ENCODE measurements at places on chromosomes 13 and 19. TPM values are rescaled to one million over a fixed set of nuclear protein-coding genes. Genes with fewer than 3 reads are reported as not detected.

- DNase-seq, result no peak
- H3K4me3 ChIP-seq, result no peak overlapping the region
- peaks cover 51% of the 10 kb centered on the region for H3K4me1 ChIP-seq
These were observed 40.4 kb downstream of the MLLT1 start for GRCh38 chr19:6239401-6239844.

- H3K27me3 ChIP-seq, result no peaks in the 10 kb centered on the region
- no peaks in the 10 kb centered on the region for H3K4me1 ChIP-seq
- no peak for DNase-seq
- H3K4me3 ChIP-seq, result no peak overlapping the region
- no peak overlapping the region for H3K27ac ChIP-seq
- H3K36me3 ChIP-seq, result no peaks in the 10 kb centered on the region
These were observed 1341.2 kb upstream of the SPRY2 start for GRCh38 chr13:81682081-81682630.

DNA sequence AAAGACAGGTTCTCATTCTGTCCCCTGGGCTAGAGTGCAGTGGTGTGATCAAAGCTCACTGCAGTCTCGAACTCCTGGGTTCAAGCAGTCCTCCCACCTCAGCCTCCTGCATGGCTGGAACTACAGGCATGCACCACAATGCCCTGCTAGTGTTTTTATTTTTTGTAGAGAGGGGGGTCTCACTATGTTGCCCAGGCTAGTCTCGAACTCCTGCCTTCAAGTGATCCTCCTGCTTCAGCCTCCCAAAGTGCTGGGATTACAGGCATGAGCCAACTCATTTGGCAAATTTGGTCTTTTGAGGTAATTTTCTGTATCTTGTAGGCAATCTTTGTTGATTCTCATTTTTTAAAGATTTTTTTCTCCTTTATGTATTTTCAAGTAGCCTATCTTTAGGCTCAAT is 205.7 kb downstream of the ZIC5 start:
- no peaks in the 10 kb centered on the region for H3K27me3 ChIP-seq
- H3K4me1 ChIP-seq, result no peaks in the 10 kb centered on the region
- H3K27ac ChIP-seq, result no peak overlapping the region
- H3K36me3 ChIP-seq, result no peaks in the 10 kb centered on the region
- no peak overlapping the region for H3K4me3 ChIP-seq

GRCh38 chr13:114082849-114083645 is 49.4 kb downstream of the RASA3 start:
- H3K4me3 ChIP-seq, result no peak overlapping the region
- no peaks in the 10 kb centered on the region for H3K36me3 ChIP-seq
- DNase-seq, result no peak
- H3K27ac ChIP-seq, result no peak overlapping the region

- H3K4me3 ChIP-seq, result no peak overlapping the region
- H3K27ac ChIP-seq, result no peak overlapping the region
- no peaks in the 10 kb centered on the region for H3K36me3 ChIP-seq
- no peaks in the 10 kb centered on the region for H3K27me3 ChIP-seq
- H3K4me1 ChIP-seq, result peaks cover 22% of the 10 kb centered on the region
These were observed 6.6 kb upstream of the EML2 start for GRCh38 chr19:45645631-45646344.

DNA sequence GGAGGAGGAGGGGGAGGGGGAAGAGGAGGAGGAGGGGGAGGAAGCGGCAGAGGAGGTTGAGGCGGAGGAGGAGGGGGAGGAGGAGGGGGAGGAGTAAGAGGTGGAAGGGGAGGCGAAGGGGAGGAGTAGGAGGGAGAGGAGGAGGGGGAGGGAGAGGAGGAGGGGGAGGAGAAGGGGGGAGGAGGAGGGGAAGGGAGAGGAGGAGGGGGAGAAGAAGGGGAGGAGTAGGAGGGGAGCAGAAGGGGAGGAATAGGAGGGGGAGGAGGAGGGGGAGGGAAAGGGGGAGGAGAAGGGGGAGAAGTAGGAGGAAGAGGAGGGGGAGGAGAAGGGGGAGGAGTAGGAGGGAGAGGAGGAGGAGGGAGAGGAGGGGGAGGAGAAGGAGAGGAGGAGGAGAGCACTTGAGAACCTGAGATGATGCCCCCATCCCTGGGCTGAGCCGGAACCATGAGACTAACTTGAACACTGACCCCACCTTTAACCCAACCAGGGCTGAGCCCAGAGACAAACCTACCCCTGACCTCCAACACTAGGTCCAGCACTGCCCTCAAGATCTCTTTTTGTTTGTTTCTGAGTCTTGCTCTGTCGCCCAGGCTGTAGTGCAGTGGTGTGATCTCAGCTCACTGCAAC is 12.6 kb downstream of the ABCA7 start:
- no peak overlapping the region for H3K27ac ChIP-seq
- no peaks in the 10 kb centered on the region for H3K27me3 ChIP-seq
- H3K36me3 ChIP-seq, result no peaks in the 10 kb centered on the region
- no peak overlapping the region for H3K4me3 ChIP-seq
- H3K4me1 ChIP-seq, result no peaks in the 10 kb centered on the region
- no peak for DNase-seq

GRCh38 chr13:43205416-43205815 is 182.0 kb downstream of the DNAJC15 start:
- H3K4me1 ChIP-seq, result no peaks in the 10 kb centered on the region
- H3K27me3 ChIP-seq, result no peaks in the 10 kb centered on the region
- no peaks in the 10 kb centered on the region for H3K36me3 ChIP-seq

- H3K4me3 ChIP-seq, result no peak overlapping the region
- H3K36me3 ChIP-seq, result no peaks in the 10 kb centered on the region
- no peak overlapping the region for H3K27ac ChIP-seq
- H3K27me3 ChIP-seq, result no peaks in the 10 kb centered on the region
- DNase-seq, result no peak
These were observed 53.7 kb downstream of the LACC1 start for GRCh38 chr13:43933378-43933777.

DNA sequence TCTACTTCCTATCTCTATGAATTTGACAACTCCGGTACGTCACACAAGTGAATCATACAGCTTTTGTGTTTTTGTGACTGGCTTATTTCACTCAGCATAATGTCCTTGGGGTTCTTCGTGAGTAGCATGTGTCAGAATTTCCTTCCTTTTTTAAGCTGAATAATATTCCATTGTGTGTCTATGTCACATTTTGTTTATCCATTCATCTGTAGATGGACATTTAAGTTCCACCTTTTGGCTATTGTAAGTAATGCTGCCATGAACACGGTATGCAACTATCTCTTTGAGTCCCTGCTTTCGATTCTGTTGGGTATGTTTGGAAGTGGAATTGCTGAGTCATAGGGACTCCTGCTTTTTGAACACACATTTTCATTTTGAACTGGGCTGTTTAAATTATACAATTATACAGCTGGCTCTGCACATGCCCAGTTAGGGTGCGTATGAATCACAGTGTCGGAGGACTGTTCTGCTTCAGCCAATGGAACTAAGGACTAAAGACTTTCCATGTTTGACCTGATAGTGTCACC is 43.0 kb upstream of the C13orf42 start:
- no peak overlapping the region for H3K27ac ChIP-seq
- peak; percentile 73 for DNase-seq
- H3K27me3 ChIP-seq, result no peaks in the 10 kb centered on the region
- H3K4me3 ChIP-seq, result peak overlapping the region; percentile 5
- no peaks in the 10 kb centered on the region for H3K4me1 ChIP-seq

DNA sequence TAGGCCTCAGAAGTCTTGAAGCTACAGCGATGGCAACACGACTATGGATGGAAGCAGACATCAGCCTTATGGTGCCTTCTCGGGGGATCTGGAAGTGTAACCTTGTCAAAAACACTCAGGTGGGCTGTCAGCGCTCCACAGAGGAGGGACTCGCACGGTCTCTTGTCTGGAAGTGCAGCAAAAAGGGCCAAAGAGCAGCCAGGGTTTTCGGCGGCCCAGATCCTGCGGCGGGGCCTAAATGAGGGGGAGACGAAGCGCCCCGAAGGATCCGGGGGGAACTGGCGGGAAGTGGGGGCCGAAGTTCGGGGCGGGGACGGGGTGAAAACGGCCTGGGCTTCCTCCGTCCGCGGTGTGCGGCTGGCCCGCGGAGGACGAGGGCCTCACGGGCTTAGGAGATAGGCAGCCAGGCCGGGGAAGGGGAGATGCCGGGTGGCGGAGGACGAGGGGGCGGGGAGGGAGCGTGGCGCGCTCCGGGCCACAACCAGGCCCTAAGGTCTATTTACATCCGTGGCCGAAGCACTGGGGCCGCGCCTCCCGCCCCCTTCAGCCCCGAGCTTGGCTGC is 637 bp downstream of the RANBP3 start:
- no peaks in the 10 kb centered on the region for H3K27me3 ChIP-seq
- DNase-seq, result no peak
- no peaks in the 10 kb centered on the region for H3K36me3 ChIP-seq
- H3K4me1 ChIP-seq, result peaks cover 10% of the 10 kb centered on the region
- H3K4me3 ChIP-seq, result peak overlapping the region; percentile 49

GRCh38 chr19:2253106-2254063 is 2.8 kb downstream of the JSRP1 start:
- H3K27ac ChIP-seq, result no peak overlapping the region
- H3K4me1 ChIP-seq, result no peaks in the 10 kb centered on the region
- H3K4me3 ChIP-seq, result no peak overlapping the region
- no peaks in the 10 kb centered on the region for H3K36me3 ChIP-seq

DNA sequence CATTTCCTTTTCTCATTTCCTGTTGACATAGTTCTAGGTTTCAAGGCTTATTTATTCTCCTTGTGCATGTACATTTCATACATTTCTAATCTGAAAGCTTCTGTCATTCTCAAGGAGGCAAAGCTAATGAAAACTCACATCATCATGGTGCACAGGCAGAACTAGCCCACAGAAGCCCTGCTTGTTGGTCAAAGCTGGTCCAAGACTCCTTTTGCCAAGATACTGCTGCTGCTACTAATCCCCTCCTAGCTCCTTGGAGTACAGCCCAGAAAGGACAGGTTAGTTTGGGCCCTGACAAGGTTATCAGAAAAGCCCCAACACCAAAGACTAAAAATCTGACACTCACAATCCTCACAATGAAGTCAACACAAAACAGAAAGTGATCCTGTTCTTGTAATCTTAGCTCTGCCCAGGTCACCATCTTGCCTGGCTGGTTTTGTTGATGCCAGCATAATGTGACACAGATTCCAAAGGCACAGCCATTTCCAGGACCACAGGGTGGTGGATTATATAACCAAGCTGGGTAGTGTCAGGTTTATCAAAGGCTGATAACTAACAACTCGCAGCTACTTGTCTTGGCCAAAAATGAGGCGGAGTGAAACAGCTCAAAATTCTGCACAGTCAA is 417.4 kb downstream of the NDFIP2 start:
- DNase-seq, result no peak
- no peaks in the 10 kb centered on the region for H3K27me3 ChIP-seq
- no peaks in the 10 kb centered on the region for H3K36me3 ChIP-seq
- no peak overlapping the region for H3K4me3 ChIP-seq
- H3K27ac ChIP-seq, result no peak overlapping the region
- H3K4me1 ChIP-seq, result no peaks in the 10 kb centered on the region

GRCh38 chr19:40262422-40262821 is 22.7 kb downstream of the AKT2 start:
- H3K27ac ChIP-seq, result no peak overlapping the region
- peaks cover 10% of the 10 kb centered on the region for H3K4me1 ChIP-seq
- no peak for DNase-seq
- H3K36me3 ChIP-seq, result no peaks in the 10 kb centered on the region
- no peaks in the 10 kb centered on the region for H3K27me3 ChIP-seq

DNA sequence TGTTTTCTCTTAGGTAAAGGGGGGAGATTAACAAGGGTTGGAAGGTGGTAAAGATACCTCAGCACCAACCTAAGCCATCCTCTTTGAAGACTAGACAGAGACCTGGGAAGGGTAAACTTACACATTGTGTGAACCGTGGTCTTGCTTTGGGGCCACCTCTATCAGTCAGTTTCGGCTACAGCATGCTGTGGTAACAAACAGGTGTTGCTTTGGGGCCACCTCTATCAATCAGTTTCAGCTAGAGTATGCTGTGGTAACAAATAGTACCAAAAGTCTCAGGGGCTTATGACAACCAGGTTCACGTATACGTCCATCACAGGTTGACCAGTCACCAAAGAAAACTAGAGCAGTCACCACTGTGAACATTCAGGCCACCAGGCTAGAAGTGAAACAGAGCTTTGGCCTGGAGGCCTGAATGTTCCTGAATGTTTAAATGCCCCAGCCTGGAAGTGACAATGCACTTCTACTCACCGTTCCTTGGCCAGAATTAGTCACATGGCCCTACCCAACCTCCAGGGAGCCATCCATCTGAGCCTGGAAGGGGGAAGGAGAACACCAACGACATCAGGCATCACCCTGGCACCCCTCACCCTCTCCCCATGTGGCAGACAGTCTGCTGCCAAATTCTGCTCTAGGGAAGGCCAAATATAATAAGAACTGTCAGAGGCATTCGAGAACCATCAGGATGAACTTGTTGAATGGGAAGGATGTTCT is 3.8 kb downstream of the FXYD7 start:
- H3K4me3 ChIP-seq, result no peak overlapping the region
- DNase-seq, result no peak
- H3K27ac ChIP-seq, result no peak overlapping the region

GRCh38 chr13:60562096-60562780 is 165.2 kb downstream of the TDRD3 start:
- no peak overlapping the region for H3K4me3 ChIP-seq
- no peak for DNase-seq
- no peak overlapping the region for H3K27ac ChIP-seq
- no peaks in the 10 kb centered on the region for H3K36me3 ChIP-seq
- H3K4me1 ChIP-seq, result no peaks in the 10 kb centered on the region

DNA sequence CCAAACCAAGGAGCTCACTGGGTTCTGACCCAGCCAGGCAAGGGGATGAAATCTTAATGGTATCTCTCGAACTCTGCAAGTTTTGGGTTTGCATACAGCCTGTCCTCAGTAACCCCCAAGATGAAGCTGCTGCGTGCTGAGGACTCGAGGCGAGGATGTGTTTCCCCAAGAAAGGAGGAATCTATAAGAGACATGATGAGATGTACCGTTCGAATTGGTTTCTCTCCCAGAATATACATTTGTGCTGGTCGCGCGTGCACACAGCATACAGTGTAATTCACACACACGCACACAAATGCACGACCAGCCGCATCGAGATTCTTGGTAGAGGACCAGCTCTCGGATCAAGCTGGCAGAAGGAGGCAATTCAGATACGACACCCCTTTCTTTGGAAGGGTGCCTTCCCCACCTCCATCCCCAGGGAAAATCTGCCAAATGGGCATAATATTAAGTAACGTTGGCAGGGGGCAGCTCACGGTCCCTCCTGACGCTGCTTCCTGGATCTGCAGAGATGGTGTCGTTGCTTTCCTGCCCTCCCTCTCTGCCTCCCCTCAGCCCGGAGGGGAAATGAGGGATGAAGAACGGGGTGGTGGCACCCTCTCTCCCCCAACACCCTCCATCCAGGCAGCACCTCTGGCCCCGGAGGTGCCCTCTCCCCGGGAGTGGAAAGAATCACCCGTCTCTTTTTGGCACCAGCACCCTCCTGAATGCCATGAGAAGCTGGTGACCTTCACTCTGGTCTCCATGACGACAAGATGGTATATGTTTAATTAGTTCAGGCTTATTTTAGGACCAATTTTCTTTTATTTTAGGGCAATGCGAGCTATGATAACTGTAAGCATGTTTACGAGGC is 310.2 kb downstream of the ZNF536 start:
- H3K4me3 ChIP-seq, result no peak overlapping the region
- DNase-seq, result no peak
- H3K27ac ChIP-seq, result no peak overlapping the region
- no peaks in the 10 kb centered on the region for H3K36me3 ChIP-seq

- no peaks in the 10 kb centered on the region for H3K27me3 ChIP-seq
- no peak for DNase-seq
- H3K27ac ChIP-seq, result no peak overlapping the region
These were observed 8.3 kb upstream of the PNMA8B start for GRCh38 chr19:46503848-46504453.

LRG1 gene
- 2.5 TPM for total RNA-seq

ARMC6 gene
- total RNA-seq, result 23.6 TPM

KLK4 gene
- total RNA-seq, result 0.28 TPM

IGLON5 gene
- not detected for total RNA-seq

All from adrenal gland (tissue), 19 donors.